NCI-H2081 (cell line): ENCODE measurements at places on chromosomes 7 and 10.

- DNase-seq: no peak
Measured at GRCh38 chr7:100516135-100516812, 22.7 kb upstream of the AGFG2 start.

- DNase-seq: peak; percentile 20
Measured at GRCh38 chr10:47361293-47361692, 13.1 kb downstream of the RBP3 start.

DNA sequence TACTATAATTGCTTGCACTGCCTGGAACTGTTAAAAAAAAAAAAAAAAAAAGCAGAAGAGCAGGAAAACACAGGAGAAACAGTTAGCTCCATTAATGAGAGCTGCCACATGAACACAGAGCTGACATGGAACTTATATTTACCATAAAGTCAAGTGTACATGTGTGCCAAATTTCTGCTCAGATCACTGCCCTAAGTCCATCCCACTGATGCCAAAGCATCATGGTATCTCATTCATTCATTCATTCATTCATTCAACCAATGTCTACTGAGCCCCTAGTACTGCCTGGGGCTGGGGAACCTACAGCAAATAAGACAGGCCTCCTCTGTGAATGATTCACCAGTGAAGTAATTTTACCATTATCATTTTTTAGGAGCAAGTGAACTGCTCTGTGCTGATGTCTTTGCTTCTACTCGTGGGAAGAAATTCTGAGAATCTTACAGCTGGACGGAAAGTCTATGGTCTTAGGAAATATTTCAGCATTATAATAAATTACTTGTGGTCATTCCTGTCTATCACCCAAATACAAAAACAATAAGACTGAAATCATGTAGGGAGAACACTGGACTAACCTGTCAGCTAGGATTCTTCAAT, 58.8 kb upstream of the ABLIM1 start:
- DNase-seq: no peak

- no peak for DNase-seq
Measured at GRCh38 chr10:119292968-119293760, 85.8 kb downstream of the GRK5 start.

DNA sequence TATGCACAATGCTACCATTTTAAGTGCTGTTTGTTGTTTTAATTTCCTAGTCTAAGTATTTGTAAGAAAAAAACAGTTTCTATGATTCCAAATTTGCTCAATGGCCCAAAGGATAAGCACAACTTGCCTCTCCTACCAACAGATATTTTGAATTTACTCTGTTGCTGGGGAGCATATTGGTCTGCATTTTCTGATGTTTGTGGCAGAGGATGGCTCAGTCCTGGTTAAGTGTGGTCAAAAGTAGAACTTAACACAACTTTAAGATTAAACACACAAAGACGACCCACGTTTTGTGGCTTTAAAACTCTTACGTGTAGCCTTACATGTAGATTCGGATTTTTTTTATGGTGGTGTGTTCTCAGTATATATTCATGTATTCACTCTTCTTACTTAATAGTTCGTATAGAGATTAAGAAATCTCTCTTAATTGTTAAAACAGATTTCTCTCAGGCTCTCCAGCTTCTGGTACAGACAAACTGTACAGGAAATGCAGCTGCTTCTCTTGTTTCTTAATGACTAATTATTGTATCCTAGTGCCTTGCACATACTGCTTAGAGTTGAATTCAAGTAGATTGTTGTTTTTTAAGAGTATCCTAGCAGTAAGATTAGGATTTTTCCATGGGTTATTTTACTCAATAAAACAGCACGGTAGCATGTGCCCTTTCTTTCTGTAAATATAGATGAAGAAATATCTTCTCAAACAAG, 86.2 kb downstream of the GPR85 start:
- no peak for DNase-seq

- DNase-seq: no peak
Measured at GRCh38 chr7:15749631-15750030, 63.1 kb upstream of the MEOX2 start.

- no peak for DNase-seq
Measured at GRCh38 chr7:50212666-50213621, 91.6 kb upstream of the IKZF1 start.

DNA sequence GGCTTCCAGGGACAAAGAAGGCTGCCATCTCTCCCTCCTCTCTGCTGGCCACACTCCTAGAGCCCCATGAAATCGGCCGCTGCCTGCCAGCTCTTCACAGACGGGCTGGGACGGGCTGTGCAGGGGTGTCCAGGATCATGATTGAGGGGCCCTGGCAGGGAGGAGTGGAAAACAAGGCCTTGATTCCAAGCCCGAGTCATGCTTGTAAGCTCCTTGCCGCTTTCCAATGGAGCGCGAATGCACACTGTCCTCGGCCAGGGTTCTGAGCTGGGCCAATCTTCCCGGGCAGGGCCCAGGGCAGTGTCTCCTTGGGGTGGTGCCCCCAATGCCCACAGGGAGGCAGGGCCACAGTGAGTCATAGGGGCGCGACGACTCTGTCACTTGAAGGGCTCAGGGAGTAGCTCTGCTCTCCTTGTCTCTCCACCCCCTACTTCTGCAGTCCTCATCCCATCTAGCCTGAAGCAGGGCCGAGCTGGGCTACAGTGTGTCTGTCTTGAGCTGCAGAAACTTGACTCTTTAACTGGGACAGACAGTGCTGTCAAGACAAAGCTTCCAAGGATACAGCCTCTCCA, 186.2 kb upstream of the SVIL start:
- no peak for DNase-seq

DNA sequence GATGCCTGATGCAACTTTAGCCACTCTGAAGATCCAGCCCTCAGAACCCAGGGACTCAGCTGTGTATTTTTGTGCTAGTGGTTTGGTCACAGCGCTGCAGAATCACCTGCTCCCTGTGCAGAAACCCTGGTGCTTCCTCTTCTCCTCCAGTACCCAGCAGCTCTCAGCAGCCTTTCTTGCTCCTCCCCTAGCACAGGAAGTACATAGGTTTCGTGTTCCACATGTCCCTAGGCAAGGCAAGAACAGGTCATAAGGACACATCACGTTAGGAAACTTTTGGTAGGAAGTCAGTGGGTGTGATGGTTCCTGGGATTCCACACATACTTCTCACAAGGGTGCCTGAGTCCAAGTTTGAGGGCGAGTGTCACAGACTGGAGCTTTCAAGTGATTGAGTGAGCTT, 167.9 kb upstream of the PRSS1 start:
- no peak for DNase-seq

DNA sequence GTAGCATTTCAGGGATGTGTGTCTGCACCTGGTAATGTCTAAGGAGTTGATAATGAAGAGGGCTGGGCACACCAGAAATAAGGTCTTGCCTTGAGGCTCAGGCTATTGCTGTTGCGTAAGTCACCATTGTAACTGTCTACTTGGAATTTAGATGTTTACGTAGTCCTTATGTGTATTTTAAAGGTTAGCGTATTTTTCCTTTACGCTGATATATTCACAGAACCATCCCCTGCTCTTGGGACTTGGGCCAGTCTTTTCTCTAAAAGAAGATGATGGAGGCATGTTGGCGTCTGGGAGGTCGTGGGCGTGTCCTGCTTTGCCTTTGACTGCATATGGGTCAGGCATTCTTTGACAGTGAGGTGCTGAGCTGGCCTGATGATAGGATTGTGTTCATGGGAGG, 14.7 kb downstream of the WDR37 start:
- DNase-seq: no peak

GRCh38 chr7:99863847-99864440, 12.9 kb downstream of the OR2AE1 start:
- DNase-seq: no peak

GRCh38 chr10:16663444-16663843, 141.8 kb upstream of the C1QL3 start:
- DNase-seq: no peak

DNA sequence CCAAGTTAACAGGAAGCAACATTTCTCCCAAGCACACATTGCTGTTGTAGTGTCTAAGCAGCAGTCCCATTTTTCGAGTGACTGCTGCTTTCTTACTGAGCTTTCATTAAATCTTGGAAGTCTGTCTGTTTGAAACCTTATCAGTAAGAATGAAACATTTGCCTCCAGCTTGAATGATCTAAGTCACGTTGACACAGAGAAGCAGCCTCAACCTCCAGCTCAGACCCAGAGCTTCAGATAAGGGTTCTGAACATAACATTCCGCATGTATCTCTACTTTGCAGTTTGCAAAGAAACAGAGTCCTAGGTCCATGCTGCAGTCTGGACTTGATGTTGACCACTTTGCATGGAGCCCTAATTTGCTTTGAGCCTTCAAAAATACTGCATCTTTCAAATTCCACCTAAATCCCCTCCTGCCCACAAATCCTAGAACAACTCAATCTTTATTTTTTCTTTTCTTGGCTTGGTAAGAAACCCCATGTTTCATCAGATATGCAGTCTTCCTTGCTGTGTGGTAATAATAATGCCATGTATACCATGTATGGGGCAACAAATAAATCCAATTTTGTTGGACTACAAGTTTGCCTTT, 698.7 kb upstream of the IGFBP3 start:
- DNase-seq: no peak

GRCh38 chr7:36600869-36601530, 123.3 kb downstream of the AOAH start:
- no peak for DNase-seq

- no peak for DNase-seq
Measured at GRCh38 chr7:100372256-100372655, 1.0 kb upstream of the PILRA start.

DNA sequence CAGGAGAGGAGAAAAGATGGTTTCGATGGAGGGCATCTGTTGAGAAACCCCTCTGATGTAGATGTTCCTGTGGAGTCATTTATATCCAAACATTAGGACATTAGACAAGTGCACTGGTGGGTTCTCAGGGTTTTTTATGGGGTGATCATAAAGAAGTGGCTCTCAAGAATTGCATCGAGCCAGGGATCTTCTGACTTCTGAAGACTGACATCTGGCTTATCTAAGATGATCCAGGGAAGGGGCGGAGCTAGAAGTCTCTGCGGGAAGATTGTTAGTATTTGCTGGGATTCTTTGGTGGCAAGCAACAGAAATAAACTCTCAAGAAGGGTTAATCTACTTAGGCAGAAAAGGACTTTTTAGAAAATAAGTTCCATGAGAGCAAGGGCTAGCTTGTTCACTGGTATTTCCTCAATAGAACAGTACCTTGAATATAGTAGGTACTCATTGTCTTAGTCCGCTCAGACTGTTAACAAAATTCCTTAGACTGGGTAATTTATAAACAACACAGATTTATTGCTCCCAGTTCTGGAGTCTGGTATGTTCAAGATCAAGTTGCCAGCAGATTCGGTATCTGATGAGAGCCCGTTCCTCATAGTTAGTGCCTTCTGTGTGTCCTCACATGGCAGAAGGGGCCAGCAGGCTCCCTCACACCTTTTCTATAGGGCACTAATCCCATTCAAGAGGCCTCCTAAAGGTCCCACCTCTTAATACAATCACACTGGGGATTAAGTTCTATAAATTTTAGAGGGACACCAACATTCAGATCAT, 28.5 kb upstream of the SYPL1 start:
- no peak for DNase-seq

GRCh38 chr10:113709221-113709838, 29.6 kb downstream of the CASP7 start:
- peak; percentile 82 for DNase-seq

DNA sequence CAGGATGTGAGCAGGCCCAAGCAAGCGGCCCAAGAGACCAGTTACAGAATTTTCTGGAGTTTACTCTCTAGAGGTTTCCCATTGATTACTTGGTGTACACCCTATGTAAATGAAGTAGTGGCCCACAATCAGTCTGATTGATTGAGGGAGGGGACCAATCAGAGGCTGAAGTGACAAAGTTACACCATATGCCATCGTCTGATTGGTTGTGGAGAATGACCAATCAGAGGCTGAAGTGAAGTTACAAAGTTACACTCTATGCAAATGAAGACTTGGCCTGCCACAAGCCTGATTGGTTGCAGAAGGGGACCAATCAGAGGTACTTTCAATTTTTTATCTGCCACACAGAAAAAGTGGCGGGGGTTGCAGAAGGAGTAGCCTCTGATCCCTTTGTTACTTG, 83.7 kb downstream of the KIF20B start:
- no peak for DNase-seq

DNA sequence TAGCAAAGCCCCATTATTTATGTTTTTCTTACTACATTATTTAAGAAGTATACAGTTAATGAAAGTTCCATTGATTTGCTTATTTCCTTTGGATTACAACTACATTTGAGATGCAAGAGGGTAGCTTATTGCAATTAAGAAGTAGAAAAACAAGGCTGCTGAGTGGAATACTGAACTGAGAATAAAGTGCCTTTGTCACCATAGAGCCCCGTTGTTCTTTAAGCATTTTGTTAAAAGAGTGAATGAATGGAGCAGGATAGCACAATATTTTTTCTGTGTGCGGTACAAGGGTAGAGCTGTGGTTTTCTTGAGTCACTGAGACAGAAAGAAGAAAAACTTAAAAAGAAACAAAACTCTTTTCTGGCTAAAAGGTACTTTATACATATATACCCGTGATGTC, 45.6 kb downstream of the ZNF277 start:
- DNase-seq: no peak

DNA sequence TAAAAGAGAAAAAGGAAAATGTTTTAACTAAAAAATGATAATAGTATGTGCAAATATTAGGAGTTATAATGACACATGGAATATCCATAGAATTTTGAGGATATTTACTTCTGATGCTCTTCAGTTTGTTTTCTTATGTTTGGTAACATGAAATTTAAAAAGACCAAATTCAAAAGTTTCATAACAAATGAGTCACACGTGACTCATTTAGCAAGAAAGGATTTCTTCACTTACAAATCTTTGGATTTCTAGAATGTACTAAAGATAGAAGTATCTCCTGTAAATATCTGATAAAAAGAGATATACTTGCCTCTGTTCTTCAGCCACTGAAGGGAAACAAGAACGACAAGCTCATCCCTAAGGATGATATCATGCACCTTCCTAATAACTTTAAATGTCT, 774.5 kb upstream of the LRRTM3 start:
- DNase-seq: no peak

- no peak for DNase-seq
Measured at GRCh38 chr10:1519391-1519790, 217.9 kb downstream of the ADARB2 start.

GRCh38 chr10:22341190-22341925, 3.9 kb upstream of the SPAG6 start:
- no peak for DNase-seq

GRCh38 chr10:131187274-131187673, 124.2 kb downstream of the TCERG1L start:
- no peak for DNase-seq

- peak; percentile 81 for DNase-seq
Measured at GRCh38 chr10:127619546-127620325, 70.6 kb downstream of the NPS start.

GRCh38 chr10:36526033-36526432, 599.4 kb upstream of the ANKRD30A start:
- no peak for DNase-seq

GRCh38 chr7:140640727-140641523, at the start of gene DENND2A:
Gene DENND2A, minus strand, starts transcription at chr7:140640813. Its CDS starts 38,416 bp downstream, at chr7:140602397.
- DNase-seq: peak; percentile 76

GRCh38 chr10:31121757-31122577, 90.3 kb upstream of the ZNF438 start:
- DNase-seq: no peak

- no peak for DNase-seq
Measured at GRCh38 chr10:111122127-111122526, 45.3 kb downstream of the ADRA2A start.
